Vagina (tissue), 2 donors: ENCODE measurements at places on chromosomes 16 and 17.

- DNase-seq = no peak
Measured at GRCh38 chr17:55688057-55688456, 34.6 kb downstream of the TMEM100 start.

- DNase-seq = no peak
Measured at GRCh38 chr16:77574867-77575624, 140.2 kb upstream of the ADAMTS18 start.

- DNase-seq = no peak
Measured at GRCh38 chr17:67246653-67247415, 1.8 kb upstream of the HELZ start.

- DNase-seq = no peak
Measured at GRCh38 chr16:24053099-24053946, 202.8 kb upstream of the CACNG3 start.

GRCh38 chr17:41413982-41414381, 10.4 kb downstream of the KRT37 start:
- no peak for DNase-seq
